ENCODE measurements at places on chromosomes 6 and 20.
A peak's percentile ranks its signal among the peaks of the same experiment; 100 is the strongest.

GRCh38 chr6:18262702-18263417 is 1.5 kb downstream of the DEK start:
- no peak for DNase-seq

- no peak for DNase-seq
Observed at GRCh38 chr6:166737261-166737660, 110.2 kb upstream of the RPS6KA2 start.

GRCh38 chr20:19886661-19887288 is 128.7 kb downstream of the RIN2 start:
- no peak for DNase-seq

GRCh38 chr20:16292226-16292880 is 280.9 kb downstream of the KIF16B start:
- DNase-seq: no peak

GRCh38 chr6:138659998-138660397 is 113.6 kb upstream of the CCDC28A start:
- DNase-seq: no peak

DNA sequence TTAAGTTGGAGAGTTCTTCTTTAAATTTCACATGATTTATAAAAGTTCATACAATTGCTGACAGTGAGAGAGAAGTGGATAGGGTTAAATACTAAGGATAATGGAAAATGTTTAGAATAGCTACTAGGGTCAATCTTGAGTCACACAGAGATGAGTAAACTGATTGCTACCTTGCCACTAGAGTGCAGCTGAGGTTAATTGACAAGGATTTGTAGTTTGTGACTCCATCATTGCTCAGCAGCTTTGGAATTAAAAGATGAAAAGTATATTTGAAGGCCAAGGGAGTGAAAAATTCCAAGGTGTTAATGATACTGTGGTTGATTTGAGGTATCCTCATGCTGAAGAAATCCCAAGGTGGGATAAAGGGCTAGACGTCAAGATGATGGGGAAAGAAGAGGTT is 524.0 kb downstream of the UTRN start:
- no peak for DNase-seq

DNA sequence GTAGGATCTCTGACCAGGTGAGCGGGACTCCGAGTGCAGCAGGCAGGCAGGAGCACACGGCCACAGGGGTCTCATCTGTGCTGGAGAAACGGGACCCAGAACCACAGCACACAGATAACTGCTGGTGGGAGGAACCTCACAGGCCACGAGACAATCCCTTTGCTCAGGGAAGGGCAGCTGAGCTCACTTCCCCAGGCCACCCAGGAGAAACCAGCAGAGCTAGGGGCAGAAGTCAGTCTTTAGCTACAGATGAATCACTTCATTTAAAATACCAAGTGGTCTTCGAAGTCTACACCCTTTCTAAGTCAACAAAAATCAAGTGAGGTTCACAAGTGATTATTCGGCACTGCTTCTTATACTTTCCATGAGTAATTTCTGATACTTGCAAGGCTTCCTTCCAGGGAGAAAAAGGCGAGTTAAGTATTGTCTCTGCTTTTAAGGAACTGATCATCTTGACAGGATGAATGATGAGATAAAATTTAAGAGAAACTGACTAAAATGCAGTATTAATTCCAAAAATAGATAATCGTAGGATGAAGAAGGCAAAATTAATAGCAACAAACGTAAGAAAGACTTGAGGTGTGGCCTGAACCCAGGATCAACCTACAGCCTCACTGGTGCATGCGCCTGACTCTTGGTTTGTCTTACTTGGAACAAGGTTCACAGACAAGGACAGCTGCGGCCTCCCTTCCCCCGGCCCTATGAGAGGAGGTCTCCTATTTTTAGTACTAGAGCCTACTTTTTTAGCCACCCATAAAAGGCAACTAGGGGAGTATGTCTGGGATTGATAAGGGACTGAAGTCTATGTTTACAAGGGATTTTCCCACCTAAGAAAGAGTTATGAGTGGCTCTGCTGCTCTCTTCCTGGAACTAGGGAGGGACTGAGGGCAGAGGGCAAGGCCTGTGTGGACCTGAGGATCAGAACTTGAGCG is 233.6 kb downstream of the TTLL2 start:
- DNase-seq: peak; percentile 60

DNA sequence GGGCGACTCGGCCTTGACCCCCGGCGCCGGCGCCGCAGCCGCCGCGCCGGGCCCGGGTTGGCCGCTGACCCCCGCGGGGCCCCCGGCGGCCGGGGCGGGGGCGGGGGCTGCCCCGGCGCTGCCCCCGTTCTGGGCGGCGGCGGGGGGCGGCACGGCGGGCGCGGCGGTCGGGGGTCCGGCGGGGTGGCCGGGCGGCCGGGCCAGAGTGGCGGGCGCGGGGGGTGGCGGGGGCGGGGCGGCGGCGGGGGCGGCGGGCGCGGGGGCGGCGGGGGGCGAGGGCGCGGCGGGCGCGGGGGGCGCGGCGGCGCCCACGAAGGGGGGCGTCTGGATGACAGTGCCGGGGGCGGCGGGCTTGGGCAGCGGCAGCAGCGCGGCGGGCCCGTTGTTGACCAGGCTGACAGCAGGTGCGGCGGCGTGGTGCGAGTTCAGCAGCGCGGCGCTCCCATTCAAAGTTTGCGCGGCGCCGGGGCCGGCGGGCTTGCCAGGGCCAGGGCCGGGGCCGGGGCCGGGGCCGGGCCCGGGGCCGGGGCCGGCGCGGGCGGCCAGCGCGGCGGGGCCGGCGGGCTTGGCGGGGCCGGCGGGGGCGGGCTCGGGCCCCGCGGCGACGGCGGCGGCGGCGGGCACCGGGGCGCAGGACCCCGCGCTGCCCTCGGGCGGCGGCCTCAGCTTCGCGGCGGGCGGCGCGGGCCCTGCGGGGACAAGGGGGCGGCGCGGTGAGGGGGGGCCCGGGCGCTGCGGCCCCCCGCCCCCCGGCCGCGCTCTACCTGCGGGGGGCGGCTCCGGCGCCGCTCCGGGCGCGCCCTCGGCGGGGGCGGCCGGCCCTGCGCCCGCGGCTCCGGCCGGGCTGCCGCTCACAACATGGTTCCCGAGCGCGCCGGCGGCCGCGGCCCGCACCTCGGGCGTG is 659 bp downstream of the TAF4 start:
- DNase-seq: peak; percentile 71

- peak; percentile 8 for DNase-seq
Observed at GRCh38 chr6:160128879-160129516, 7.4 kb downstream of the SLC22A1 start.

- DNase-seq: peak; percentile 20
Observed at GRCh38 chr20:17614176-17614811, 44.4 kb downstream of the DSTN start.

DNA sequence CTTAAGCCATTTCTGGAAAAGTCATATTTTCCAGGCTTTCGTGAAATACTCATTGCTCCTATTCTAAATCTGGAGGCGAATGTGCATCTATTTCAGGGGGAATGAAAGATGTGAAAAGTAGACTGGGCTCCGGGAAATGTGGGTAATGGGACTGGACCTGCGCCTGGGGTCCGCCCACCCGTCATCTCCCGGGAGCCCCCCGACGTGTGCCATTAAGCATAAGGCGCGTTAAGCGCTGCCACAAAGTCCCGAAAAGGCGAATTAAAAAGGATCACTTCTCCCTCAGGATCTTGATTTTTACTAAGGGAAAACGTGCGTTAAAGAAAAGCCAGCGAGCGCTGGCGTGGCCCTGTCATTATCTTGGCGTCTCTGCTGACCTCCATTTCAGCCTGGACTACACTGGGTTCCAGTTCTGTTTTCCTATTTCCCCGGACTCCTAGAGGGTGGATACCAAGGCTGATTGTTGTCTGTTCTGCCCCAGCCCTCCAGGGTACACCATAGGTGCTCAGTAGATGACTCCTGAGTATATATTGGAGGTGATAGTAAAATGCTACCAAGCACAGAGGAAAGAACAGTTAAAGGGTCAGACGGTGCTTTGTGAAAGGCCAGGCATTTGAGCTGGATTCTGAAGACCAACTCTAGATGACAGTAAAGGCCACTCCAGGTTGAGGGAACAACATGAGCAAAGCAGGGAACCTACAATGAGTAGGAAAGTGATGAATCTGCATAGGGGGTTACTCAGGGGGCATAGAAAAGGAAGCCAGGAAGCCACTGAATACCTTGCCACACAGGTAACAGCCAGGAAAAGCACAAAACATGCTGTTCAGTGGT is 89.2 kb upstream of the ARID1B start:
- peak; percentile 70 for DNase-seq

- DNase-seq: no peak
Observed at GRCh38 chr6:168155193-168155592, 76.2 kb upstream of the FRMD1 start.

- no peak for DNase-seq
Observed at GRCh38 chr20:37935435-37935834, 32.5 kb downstream of the VSTM2L start.

DNA sequence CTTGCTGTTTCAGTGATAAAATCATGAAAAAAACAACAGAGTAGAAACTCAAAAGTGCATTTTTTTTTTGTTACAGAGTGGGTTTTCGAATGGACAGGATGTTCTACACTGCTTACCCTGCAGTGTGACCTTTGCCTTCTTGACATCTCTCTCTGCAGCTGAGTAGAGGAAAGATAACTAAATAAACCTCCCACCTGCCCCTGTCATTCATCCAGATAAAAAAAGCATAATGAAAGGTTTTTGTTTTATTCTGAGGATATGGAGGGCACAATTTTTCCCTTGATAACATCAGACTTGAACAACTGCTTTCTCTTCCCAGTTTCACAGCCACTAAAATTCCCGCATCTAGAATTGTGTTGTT is 193.6 kb upstream of the FOXQ1 start:
- DNase-seq: no peak

DNA sequence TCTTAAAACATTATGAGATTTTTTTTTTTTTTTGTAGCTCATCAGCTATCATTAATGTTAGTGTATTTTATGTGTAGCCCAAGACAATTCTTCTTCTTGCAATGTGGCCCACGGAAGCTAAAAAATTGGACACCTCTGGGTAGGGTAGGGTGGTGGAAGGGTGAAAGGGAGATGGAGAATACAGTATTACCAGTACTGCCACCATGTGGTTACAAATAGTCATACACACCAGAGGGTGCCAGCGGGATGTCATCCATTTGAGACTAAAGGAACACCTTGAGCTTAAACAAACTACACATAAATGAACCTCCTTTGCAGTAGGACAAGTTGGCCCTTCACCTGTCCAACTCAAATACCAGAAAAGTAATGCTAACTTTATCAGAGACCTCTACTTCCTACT is 601.9 kb downstream of the HTR1B start:
- DNase-seq: no peak

GRCh38 chr6:45942953-45943352 is 72.7 kb downstream of the CLIC5 start:
- no peak for DNase-seq

DNA sequence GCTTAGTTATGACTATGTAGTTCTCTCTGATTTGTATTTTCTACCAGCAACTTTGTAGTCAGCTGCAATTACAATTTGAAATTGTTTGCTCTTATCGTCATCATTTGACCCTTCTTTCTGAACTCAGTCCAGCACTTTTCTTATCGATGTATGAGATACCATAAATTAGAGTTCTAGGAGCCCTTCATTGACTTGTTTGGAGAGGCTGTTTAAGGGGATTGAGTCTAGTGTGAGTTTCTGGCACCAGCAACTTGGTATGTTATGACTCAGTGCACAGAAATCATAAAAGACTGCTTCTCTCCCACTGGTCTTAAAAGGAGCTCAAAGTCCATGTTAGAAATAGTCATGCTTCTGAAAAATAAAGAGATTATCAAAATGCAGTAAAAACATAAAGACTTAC is 190.3 kb downstream of the TENT5A start:
- no peak for DNase-seq

- DNase-seq: no peak
Observed at GRCh38 chr6:16592223-16592911, 168.9 kb downstream of the ATXN1 start.

DNA sequence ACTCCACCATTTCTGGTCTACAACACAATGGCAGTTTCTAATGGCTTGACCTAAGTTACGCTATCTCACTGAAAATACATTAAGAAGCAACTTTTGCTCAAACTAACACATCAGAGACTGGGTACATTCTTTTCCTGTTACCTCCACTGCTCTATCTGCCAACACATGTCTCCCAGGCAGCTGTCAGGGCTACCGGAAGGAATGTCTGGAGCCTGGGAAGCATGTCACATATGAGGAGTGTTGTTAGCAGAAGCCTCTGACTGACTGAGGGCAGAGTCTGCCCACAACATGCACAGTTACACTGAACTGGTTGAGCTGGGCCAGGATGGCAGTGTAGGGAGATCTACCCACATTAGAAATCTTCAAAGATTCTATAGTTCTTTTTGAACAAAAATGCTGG is 264.5 kb downstream of the KIF16B start:
- no peak for DNase-seq

DNA sequence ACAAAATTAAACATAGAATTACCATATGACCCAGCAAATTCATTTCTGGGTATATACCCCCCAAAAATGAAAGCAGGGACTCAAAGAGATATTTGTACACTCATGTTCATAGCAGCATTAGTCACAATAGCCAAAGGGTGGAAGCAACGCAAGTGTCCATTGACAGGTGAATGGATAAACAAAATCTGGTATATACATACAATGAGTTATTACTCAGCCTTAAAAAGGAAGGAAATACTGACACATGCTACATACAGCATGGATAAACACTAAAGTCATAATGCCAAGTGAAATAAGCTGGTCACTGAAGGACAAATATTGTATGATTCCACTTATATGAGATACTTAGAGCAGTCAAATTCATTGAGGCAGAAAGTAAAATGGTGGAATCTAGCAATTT is 5.3 kb upstream of the STX11 start:
- DNase-seq: no peak

DNA sequence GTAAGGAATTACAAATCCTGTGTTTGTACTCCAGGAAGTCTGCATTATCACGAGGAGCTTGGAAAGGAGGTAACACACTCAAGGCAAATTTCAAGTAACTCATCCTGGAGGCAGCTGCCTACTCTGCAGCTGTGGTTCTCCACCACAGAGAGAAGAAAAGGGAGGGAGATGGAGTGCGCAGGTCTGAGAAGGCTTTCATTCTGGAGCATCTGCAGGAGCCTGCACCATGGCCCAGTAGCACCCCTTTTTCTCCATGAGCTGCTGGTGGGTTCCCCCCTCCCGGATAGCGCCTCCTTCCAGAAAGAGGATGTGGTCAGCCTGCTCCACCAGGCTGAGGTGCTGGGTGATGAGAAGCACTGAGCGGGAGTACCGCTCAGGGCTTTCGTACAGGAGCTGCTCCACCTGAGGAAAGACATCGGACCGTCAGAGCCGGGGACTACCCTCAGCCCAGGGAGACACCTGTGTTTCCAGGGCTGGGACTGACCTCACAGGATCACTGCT is 1.6 kb upstream of the PSMB8 start:
- DNase-seq: no peak

DNA sequence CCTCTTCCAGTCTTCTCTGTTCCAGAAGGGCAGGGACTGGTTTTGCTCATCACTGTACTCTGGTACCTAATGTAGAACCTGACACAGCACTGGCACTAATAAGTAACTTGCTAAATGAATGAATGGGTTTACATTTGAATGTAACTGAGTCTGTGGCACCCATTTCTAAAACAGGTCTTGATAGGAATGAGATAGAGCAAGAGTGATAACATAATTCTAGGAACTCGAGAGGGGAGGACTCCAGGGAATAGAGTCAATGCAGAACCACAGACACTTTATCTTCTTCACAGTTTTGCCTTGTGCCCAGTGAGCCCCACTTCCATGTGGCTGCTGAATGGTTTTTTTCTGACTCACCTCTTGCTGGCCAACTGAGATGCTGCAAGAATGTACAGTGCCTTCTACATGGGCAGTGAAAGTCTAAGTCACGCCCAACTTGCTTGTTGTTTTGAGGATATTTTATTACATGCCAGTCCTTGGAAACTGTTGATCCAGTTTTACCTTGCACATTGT is 61.1 kb downstream of the TBC1D7 start:
- DNase-seq: no peak

Data from HuH-7.5 (cell line).